ENCODE measurements at places on chromosomes 11 and 22. TPM values are rescaled to one million over a fixed set of nuclear protein-coding genes. Genes with fewer than 3 reads are reported as not detected.

The OR10D3 gene
- total RNA-seq, result not detected

The CFL1 gene
- 2,323 TPM for total RNA-seq

The MSANTD2 gene
- 5.3 TPM for total RNA-seq

The CD81 gene
- 411 TPM for total RNA-seq

The VSIG10L2 gene
- total RNA-seq, result not detected

The OR51E2 gene
- not detected for total RNA-seq

The FOLH1 gene
- total RNA-seq, result not detected

The IFITM10 gene
- total RNA-seq, result 1.3 TPM

The GDPD4 gene
- not detected for total RNA-seq

The CCDC73 gene
- not detected for total RNA-seq

The APOL6 gene
- total RNA-seq, result 2.1 TPM

The UPK2 gene
- 0.84 TPM for total RNA-seq

The DEFB131B gene
- not detected for total RNA-seq

The GRK2 gene
- total RNA-seq, result 27.9 TPM

The WNT7B gene
- total RNA-seq, result 87.1 TPM
